AG04450 (cell line): ENCODE measurements at places on chromosomes 6 and 20. TPM values are rescaled to one million over a fixed set of nuclear protein-coding genes. Genes with fewer than 3 reads are reported as not detected.

- DNase-seq = peak; percentile 86
Observed at GRCh38 chr6:26224940-26225847, 138.0 kb downstream of the HFE start.

DNA sequence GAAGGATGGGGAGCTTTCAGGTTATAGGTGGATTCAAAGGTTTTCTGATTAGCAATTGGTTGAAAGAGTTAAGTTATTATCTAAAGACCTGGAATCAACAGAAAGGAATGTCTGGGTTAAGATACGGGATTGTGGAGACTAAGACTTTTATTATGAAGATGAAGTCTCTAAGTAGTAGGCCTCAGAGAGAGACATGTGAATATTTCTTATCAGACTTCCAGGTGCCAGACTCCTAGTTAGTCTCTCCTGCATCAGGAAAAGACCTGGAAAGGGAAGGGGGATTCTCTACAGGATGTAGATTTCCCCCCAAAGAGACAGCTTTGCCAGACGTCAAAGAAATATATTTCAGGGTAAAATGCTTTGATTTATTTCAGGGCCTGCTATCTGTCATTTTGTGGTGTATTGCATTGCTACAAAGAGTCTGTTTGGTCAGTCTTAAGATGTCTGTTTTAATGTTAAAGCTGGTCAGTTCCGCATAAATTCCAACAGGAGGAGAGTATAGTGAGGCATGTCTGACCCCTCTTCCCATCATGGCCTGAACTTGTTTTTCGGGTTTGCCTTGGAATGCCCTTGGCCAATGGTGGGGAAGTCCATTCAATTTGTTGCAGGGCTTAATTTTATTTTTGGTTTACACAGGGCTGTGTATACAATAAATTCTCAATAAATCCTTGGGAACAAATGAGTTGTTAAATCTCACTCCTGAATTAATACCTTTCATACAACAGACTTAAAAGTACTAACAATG is 103.4 kb upstream of the RALGAPA2 start:
- DNase-seq = no peak

Gene PTCHD4
- 2.3 and 2.9 TPM in 2 replicates for polyA plus RNA-seq

Gene CPXM1
- 9.0 and 12.9 TPM in 2 replicates for polyA plus RNA-seq

- no peak for DNase-seq
Observed at GRCh38 chr20:13068336-13068735, 59.6 kb downstream of the SPTLC3 start.

GRCh38 chr20:41168281-41169161 is 31.2 kb downstream of the PLCG1 start:
- DNase-seq = no peak

DNA sequence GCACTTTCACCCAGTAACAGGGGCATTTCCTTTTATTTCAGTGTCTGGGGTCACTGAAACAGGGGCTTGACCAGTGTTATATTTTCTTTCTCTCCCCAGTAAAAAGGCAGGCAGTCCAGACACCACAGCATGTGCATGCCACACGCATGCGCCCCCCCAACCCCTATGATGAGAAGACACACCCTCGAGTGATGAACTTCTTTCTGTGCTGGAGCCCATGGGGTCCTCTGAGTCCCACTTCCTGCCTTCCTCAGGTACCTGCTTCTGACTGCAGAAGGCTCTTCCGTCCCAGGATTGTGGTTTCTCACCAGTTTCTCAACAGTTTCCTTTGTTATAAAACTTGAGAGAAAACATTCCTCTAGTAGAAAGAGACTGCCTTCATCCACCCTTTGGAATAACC is 45.7 kb upstream of the TMEM181 start:
- DNase-seq = no peak

- no peak for DNase-seq
Observed at GRCh38 chr6:29887330-29887818, 55.0 kb upstream of the HLA-A start.

GRCh38 chr6:63573899-63574553 is 1.7 kb downstream of the LOC128125822 start:
- DNase-seq = no peak

DNA sequence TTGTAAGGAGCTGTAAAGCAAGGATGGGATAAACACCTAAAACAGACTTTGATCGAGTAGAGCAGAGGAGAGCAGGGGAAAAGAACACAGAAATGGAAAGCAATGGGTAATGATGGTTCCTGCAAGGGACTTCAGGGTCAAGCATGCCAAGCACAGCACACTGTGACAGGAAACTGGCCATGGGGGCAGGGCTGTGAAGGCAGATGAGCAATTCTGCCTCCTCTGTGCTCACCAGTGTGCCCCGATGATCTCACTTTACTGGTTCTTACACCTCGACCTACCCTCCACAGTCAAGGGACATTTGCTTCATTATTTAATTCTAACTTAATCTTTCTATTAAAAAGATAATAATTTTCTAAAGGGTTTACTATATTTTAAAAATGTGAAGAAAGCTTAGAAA is 21.6 kb upstream of the MYB start:
- no peak for DNase-seq

GRCh38 chr6:38445925-38446324 is 193.8 kb downstream of the BTBD9 start:
- no peak for DNase-seq

DNA sequence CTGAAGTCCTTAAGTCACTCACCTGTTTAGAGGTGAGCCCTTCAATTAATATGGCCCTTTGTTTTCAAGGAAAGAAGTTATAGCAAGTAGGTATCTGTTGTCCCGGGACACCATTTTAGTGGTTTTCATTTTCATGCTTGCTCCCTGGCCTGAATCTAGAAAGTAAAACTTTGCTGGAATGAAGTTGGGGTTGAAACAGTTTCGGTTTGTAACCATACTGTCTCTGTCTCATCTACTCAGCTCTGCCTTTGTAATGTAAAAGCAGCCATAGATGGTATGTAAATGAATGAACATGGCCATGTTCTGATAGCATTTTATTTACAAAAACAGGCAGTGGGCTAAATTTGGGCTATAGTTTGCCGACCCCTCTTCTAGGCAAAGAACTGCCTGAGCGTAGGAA is 64.9 kb upstream of the GNRH2 start:
- DNase-seq = no peak

DNA sequence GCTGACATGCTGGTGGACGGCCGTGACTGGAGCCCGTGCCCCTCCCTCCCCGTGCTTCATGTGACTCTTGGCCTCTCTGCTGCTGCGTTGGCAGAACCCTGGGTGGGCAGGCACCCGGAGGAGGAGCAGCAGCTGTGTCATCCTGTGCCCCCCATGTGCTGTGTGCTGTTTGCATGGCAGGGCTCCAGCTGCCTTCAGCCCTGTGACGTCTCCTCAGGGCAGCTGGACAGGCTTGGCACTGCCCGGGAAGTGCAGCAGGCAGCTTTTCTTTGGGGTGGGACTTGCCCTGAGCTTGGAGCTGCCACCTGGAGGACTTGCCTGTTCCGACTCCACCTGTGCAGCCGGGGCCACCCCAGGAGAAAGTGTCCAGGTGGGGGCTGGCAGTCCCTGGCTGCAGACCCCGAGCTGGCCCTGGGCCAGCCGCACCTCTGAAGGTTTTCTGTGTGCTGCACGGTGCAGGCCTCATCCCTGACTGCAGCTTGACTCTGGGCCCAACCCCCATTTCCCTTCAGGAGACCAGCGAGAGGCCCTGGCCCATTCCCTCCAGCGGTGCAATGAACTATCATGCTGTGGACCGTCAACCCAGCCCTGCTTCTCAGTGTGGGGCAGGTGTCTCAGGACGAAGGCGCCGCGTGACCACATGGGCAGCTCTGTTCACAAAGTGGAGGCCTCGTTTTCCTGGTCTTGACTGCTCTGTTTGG is 8.1 kb downstream of the NPBWR2 start:
- no peak for DNase-seq

DNA sequence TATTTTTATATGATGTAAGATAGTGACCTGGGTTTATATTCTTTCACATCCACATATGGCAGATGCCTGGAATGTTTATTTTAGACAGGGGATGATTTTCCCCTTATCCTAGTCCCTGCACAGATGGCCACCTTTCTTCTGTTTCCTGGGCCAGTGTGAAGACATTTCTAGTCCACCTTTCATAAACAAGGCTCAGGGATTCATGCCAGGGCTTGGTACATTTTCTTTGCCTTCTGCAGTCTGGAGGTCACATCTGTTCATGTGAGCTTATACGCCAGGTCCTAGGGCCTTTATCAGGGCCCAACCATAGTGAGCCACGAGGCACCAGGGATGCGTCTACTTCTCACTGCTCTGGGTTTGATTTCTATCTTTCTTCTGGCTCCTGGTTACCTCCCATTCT is 38.0 kb upstream of the ERVFRD-1 start:
- DNase-seq = no peak

Gene NMBR
- polyA plus RNA-seq = 0.15 TPM in 1 of 2 replicates, not detected in the other

GRCh38 chr20:3629893-3630292 is 33.3 kb downstream of the GFRA4 start:
- DNase-seq = no peak

DNA sequence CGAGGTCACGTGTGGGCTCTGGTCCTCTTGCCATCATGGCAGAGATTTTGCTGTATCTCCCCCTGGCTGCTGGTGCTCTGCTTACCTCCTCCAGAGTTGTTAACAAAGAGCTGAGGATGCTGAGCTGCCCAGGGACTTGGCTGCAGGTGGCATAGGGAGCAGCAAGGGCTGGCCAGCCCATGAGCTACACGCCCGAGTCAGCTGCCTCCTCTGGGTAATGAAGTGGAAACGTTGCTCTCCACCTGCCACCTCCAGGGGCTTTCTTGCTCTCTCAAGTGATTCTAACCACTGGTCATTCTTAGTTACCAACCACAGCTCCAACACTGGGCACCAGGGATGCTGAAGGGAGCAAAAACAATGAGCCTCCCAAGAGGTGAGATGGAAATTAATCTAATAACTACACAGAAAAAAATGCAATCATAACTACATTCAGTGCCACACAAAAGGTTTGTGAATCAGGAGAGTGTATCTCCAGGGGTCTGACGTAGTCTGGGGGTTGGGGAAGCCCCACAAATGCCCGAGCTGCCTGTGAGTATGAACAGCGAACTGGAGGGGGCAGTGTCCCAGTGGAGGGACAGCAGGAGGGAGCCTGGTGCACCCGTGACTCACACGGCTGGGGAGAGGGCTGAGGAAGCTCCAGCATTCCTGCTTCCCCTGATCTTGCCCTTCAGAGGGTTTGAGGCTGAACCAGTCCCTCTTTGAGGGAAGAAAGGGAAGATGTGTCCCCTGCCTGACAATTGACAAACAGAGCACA is 78.7 kb downstream of the CDH26 start:
- DNase-seq = no peak

- DNase-seq = no peak
Observed at GRCh38 chr20:60587986-60588385, 629.8 kb downstream of the CDH26 start.

GRCh38 chr6:130893277-130893676 is 66.1 kb downstream of the SMLR1 start:
- no peak for DNase-seq

DNA sequence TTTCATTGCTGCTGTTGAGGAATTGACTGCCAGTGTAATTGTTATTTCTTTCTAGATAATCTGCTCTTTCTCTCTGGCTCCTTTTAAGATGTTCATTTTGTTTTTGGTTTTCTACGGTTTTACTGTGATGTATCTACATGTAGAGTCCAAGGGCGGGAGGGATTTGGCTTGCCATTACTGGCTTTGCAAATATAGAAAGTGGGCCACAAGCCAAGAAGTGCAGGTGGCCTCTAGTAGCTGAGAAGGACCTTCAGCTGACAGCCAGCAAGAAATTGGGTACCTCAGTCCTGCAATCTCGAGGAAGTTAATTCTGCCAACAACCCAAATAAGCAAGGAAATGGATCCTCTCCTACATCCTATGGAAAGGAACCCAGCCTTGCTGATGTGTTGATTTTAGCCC is 42.8 kb upstream of the GLP1R start:
- DNase-seq = no peak

DNA sequence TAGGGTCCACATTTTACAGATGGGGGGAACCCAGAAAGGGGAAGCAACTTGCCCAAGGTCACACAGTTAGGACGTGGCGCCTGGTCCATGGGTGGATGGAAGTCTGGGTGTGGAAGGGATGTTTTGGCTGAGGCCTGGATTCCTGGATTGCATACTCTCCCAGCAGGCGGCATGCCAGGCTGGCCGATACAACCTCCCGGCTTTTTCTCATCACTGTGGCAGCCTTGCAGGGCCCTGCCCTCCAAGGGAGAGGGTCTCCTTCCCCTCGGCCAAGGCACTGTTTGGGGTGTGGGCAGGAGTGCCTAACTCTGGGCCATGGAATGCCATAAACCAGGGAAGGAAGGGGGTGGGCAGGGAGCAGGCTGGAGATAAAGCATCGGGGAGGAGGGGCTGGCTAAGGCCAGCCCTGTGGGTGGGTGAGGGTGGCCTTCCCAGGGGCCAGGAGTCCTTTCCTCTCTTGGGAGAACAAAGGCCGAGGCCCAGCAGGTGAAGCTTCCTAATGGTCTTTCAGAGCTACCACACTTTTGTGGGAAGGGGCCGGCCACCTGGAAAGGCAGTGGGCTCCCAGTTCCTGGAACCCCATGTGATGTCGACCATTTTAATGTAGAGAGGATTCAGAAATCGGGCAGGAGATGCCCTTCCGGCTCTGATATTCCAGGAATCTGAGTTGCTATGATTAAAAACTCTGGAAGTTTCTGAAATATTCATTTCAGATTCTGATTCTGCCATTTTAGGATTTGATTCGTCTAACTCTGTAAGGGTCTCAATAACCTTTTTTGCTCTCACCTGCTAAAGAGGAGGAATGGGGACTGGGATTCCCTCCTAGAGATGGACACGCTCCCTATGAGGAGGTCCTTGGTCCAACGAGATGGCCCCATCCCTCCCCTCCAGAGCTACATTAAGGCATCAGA is 4.2 kb downstream of the FOXS1 start:
- no peak for DNase-seq

Gene PHACTR3
- not detected in 2 replicates for polyA plus RNA-seq

- peak; percentile 71 for DNase-seq
Observed at GRCh38 chr6:157143171-157143889, 180.0 kb downstream of the TMEM242 start.

DNA sequence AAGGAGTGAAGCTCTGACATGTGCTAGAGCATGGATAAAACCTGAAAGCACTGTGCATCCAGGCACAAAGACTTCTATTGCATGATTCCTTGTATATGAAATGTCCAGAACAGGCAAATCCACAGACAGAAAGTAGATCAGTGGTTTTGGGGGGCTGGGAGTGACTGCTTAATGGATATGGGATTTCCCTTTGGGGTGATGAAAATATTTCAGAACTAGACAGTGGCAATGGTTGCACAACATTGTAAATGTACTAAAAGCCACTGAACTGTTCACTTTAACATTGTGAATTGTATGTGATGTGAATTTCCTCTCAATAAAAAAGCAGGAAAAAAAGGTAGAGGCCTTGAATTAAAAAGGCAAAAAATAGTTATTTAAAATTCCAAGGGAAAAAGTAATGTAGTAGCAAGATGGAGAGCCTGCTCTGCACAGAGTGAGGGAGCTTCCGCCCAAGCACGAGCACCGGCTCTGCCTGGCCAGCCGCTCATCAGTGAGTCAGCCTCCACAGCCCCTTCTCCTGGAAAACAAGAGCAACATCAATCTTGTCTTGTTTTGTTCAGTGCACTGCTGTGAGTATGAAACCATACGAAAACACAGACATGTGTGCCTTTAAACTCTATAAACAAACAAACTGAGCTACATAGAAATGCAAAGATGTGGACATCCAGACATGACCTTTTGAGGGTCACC is 74.6 kb upstream of the THBS2 start:
- peak; percentile 61 for DNase-seq

GRCh38 chr6:169398342-169399105 is 144.9 kb upstream of the THBS2 start:
- DNase-seq = no peak
